ENCODE measurements at places on chromosomes 1 and 21.

DNA sequence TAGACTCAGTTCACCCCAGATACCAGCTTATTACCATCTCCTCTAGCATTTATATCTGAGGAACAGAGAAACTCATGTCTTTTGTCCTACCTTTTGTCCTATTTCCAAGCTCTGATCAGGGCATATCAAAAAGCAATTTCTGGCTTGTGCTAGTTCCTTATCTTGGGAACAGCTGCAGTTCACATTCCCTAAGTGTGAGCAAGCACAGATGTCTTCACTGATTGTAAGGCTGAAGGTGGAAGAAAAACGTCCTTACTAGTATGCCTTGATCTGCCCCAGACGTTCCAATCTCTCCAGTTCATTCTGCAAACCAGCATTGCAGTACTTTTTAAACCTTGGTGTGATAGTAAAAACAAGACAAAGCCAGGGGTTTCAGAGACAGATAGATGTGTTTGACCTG lies 139.8 kb downstream of the NCAM2 start:
- no peak for DNase-seq

DNA sequence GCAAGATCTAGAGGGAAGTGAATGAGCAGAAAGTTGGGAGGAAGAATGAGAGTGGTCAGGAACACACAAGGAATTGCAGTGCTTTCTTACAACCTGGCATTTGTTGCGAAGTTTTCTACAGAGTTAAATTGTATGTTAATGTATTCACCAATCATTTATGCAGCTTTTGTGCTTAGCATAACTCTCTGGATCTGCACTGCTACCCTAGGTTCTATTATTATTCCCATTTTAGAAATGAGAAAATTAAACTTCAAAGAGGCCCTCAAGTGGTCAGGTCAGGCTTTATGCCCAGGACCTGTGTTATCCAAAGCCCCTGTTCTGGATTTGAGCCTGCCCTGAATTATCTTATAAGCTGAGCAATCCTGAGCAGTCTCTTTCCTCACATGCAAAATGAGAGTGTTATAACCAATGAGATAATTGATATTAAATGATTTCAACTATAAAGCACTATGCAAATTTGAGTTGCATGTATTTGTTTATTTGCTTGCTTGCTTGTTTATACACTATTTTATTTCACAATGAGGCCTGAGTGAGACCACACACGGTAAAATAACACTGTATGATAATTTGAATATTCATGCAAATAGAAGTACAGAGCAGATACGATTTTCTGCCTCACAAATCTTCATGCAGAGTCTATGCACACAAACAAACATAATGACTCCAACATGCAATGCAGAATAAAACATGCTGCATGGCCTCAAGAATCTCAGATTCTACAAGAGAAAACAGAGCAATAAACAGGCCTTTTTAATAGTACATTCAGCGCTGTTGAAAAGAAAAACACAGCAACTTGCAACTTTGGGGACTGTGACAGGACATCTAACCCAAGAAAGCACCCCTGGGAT lies 323.0 kb downstream of the PLPP3 start:
- DNase-seq, result no peak

DNA sequence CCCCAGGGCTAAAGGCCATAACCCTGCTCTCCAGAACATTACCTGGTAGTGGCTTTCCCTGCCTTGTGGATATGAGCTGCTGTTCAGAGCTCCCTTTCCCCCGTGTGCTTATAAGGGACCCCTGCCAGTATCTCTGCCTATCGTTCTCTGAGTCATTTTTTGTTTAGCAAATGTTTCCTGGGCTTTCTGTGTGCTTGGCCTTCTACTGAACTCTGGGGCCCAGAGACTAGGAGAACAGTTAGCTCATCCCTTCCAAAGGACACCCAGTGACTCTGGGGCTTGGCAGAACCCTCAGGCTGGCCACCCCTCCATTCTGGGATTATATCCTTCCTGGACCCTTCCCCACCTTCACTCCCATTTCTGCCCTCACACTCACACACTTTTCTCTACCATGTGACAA lies 80.8 kb upstream of the POU3F1 start:
- DNase-seq, result no peak

- DNase-seq, result no peak
Observed at GRCh38 chr21:26761174-26761915, 83.9 kb downstream of the ADAMTS1 start.

GRCh38 chr1:21680918-21681317 lies 11.8 kb upstream of the RAP1GAP start:
- DNase-seq, result no peak

DNA sequence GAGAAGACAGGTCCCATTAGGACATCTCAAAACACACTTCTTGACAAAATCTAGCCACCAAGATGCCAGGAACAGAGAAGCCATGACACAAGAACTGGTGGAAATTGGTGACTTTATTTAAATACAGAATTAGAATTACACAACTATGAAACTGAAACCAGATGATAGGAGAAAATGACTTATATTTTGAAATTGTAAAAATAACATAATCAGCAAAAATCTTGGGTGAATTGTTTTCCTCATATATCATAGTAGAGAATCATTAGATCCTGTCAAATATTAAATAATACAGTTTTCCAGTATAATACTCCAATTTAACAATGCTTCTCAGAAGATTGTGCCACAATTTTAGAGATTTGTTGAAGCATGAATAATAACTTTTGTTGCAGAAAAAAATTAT lies 81.5 kb upstream of the MROH9 start:
- DNase-seq, result no peak

GRCh38 chr1:77228836-77229235 lies 9.6 kb upstream of the PIGK start:
- peak; percentile 10 for DNase-seq

DNA sequence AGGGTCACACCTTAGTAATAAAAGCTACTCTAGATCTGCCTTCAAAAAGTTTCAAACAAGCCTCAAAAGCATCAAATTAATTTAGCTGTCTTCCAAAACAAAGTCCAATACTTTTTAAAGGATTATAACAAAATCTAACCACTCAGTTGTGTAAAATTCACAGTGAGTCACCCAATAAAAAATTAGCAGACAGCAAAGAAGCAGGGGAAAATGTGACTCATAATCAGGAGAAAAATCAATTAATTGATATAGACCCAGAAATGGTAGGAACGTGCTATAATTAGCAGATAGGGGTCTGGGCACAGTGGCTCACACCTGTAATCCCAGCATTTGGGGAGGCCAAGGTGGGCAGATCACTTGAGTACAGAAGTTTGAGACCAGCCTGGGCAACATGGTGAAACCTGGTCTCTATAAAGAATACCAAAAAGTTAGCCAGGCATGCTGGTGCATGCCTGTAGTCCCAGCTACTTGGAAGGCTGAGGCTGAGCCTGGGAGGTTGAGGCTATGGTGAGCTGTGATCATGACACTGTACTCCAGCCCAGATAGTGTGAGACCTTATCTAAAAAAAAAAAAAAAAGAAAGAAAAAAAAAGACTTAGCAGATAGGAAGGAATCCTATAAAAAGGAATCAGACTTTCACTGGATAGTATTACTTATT lies 8.1 kb upstream of the MYOG start:
- no peak for DNase-seq

GRCh38 chr1:16064536-16065268 lies 8.7 kb downstream of the FAM131C start:
- no peak for DNase-seq

DNA sequence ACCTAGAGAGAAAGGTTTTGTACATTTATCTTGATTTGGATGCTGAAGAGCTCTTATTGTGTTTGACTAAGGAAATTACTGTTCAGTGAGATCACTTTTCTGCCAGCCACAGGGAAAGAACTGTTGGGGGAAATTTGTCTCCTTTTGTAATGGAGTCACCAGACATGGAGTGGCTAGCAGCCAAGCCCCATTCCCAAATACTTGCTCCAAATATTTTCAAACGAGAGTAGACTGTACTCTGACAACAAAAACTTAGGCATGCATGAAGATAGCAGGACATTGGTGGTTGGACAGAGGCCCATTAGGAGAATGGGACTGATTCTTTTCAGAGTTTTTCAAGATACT lies 21.1 kb downstream of the IPO9 start:
- DNase-seq, result no peak

- no peak for DNase-seq
Observed at GRCh38 chr1:151401125-151401788, 1.9 kb downstream of the PSMB4 start.

DNA sequence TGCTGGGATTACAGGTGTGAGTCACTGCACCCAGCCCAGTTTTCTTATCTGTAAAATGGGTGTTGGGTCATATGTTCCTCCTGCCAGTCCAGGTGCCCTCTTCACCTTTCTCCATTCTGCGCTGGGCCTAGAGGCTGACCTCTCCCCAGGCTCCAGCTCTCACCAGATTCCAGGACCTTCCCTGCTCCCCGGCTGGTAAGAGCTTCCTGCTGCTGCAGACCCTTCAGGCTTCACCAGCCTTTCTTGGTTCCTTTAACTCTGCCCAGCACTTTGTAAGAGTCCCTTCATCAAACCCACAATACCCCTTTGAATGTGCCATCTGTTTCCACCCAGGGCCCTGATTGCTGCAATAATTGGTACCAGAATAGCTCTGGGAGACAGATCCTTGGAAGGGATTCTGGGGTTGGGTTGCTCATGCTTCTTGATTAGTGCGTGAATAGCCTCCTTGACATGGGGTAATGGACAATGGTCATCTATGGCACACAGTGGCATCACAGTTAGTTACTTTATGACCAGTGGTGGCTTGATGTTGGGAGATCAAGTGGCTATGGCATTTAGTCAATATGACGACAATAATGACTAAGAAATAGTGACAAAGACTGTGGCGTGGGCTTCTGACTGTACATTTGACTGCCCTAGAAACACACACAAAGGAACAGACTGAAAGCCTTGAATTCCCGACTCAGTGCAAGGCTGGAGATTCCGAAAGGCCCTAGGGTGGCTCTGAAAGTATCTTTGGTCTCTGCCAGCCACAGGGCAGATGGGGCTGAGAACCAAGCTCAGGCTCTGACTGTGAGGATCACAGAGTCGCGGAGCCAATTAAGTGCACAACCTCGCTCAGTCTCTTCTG lies 67.3 kb downstream of the SLC9A1 start:
- DNase-seq, result no peak

DNA sequence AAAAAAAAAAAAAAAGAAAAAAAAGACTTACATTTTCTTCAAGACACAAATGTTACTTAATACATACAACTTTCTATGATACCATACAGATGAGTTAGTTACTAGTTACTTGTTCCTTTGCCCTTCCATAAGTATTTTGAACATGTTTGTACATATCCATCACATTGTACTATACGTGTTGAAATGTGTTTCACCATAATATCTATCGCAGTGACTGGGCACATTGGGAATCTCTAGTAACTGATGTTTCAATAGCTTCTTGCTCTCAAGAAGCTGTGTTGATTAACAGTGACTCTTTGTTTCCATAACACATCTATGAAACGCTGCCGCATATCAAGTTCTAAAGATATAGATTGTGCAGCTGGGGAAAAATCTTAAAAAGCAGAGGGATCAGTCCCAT lies 42.9 kb downstream of the KLHL20 start:
- no peak for DNase-seq

GRCh38 chr21:45880097-45881068 lies 101.2 kb upstream of the COL6A1 start:
- peak; percentile 59 for DNase-seq

GRCh38 chr1:51871351-51871975 lies 7.1 kb downstream of the NRDC start:
- DNase-seq, result no peak

DNA sequence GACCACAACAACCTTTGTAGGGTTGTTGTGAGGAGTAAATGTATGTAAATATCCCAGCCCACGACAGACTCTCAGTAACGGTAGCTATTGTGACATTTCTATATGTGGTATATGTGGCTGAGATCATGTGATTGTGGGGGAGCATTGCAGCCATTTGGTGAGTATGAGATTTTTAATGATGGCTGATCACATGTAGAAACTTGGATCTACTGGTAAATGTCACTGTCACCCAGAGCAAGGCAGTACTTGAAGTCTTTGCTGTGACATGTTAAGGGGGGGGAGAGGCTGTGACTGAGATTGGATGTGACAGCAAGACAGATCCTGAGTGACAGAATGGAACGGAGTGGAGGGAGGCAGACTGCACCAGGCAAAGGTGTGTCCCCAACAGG lies 23.9 kb upstream of the MEF2D start:
- DNase-seq, result no peak

DNA sequence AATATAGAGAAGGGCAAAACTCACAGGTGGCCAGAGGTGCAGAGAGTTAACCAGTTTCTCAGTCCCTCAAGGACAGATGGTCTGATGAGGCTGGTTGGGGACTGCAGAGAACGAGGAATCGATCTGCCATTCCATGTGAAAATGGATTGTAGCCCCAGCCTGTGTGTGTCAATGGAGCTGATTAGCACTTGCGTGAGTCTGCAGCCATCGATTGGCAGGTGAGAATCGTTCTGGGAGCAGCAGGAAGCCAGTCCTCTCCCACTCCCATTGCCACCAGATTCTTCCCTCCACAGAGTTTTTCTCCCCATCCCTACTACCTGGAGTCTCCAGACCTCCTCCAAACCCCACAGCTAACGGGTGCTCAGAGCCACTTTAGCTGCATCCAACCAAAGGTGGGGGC lies 18.3 kb upstream of the PSMB2 start:
- DNase-seq, result no peak

GRCh38 chr1:10709165-10709564 lies 87.3 kb downstream of the CASZ1 start:
- no peak for DNase-seq

GRCh38 chr1:117312453-117313138 lies 54.7 kb upstream of the MAN1A2 start:
- no peak for DNase-seq

GRCh38 chr1:159946242-159947187 lies 1.1 kb upstream of the IGSF9 start:
- no peak for DNase-seq

- no peak for DNase-seq
Observed at GRCh38 chr1:202288177-202288576, 53.6 kb downstream of the UBE2T start.

GRCh38 chr1:196438329-196438728 lies 169.9 kb downstream of the KCNT2 start:
- no peak for DNase-seq

GRCh38 chr1:171188388-171189266 lies 3.5 kb downstream of the FMO2 start:
- DNase-seq, result peak; percentile 72

- no peak for DNase-seq
Observed at GRCh38 chr1:72485801-72486200, 203.5 kb upstream of the NEGR1 start.

DNA sequence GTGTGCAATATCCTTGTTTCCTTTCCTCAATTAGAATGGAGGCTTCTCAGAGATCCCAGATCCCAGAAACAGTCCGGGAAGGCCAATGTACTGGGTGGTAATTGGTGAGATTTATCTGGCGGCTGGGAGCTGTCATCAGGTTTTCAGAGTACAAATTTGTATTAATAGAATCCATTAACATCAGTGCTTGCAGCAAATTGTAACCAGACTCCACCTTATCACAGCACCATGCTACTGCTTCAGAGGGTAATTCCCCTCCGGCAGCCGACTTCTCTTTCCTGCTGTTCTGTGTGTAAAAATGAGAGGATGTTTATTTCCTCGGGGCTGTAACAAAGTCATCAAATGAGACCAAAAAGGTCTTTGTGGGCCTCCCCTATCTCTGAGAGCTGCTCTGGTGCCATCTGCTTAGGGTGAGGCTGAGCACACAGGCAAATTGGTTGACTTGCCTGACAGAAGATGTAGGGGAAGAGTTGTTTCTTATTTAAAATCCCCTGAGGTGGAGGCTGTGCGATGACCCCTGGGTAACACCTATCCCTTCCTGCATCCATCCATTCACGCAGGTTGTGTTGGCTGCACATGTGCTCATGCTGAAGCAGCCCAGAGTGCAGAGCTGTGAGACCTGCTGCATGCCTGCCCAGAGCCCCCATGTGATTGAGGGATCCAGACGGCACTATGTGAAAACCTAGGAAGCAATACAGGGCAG lies 19.2 kb downstream of the NFASC start:
- DNase-seq, result no peak

- DNase-seq, result no peak
Observed at GRCh38 chr1:200869753-200870391, 2.9 kb upstream of the GPR25 start.

Data from HAP-1 (cell line).